ENCODE measurements at places on chromosomes 2 and 18. TPM values are rescaled to one million over a fixed set of nuclear protein-coding genes. Genes with fewer than 3 reads are reported as not detected.

DNA sequence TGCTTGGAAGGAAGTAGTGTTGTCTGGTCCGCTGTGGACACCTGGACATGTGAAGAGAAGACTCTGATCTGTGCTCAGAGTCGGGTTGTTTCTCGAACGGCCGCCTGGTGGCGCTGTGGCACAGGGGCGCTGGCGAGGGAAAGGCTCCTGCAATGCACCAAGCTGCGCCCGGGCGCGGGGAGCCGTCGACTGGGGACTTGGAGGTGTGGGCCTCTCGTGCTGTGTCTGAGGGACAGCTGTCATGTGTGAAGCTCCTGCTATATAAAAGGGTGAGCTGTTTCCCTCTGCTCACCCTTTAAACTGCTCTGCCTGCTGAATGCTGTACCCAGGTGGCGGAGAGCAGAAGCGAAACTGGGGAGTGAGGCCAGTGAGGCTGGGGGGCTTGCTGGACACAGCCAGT, 44.0 kb downstream of the GNAL start:
- H3K4me1 ChIP-seq = no peaks in the 10 kb centered on the region
- H3K27ac ChIP-seq = no peak overlapping the region

The DCDC2C gene
- total RNA-seq = not detected

DNA sequence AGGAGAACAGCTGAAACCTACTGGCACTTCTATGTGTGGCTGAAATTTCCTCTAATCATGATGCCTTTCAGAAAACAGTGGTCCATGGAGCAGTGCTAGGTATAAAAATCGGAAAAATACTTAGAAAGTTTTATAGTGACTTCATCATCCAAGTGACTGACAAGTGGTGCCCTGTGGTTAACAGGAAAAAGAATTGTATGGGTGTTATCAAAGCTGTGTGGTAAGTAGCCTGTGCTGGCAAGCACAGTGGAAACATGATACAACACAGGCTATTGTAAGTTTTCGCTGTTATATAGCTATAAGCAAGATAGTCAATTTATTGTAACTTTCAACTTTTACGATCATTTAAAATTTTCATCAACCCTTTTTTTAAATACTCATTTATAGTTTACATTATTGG, 1599.7 kb upstream of the ZEB2 start:
- H3K36me3 ChIP-seq = no peaks in the 10 kb centered on the region
- no peak for DNase-seq
- no peaks in the 10 kb centered on the region for H3K27me3 ChIP-seq
- no peak overlapping the region for H3K27ac ChIP-seq

- no peak overlapping the region for H3K4me3 ChIP-seq
- H3K27me3 ChIP-seq = no peaks in the 10 kb centered on the region
- H3K4me1 ChIP-seq = peaks cover 15% of the 10 kb centered on the region
- no peak overlapping the region for H3K27ac ChIP-seq
These were observed 76.9 kb downstream of the LDAH start for GRCh38 chr2:20745924-20746555.

DNA sequence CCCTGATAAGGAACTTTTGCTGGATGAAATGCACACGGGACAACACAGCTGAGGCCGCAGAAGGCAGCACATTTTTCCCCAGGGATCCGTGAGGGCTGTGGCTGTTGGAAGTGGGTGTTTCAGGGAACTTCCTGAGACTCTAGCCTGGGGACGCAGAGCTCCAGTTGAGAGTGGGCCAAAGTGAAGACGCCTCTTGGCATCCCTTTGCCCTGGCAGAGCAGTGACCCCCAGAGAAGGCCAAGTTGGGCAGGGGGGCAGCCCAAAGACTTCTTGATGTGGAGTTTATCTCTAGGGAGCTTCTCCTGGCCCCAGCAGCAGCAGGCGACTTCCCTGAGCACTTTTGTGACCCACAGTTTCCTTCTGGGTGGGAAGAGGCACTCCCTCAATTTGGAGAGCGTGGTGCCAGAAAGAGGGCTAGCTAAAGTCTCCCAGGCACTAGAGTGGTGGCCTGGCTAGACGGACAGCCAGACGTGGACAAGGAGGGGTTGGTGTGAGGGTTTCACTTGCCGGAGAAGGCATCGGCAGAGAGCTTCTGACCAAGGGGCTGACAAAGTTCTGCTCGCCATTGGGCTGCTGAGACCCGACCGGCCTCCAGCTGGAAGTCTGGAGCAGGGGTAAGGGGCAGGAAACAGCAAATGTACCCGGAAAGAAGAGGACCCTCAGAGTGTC, 108.8 kb downstream of the ACKR3 start:
- no peaks in the 10 kb centered on the region for H3K27me3 ChIP-seq
- H3K4me3 ChIP-seq = no peak overlapping the region
- no peaks in the 10 kb centered on the region for H3K36me3 ChIP-seq
- no peaks in the 10 kb centered on the region for H3K4me1 ChIP-seq
- H3K27ac ChIP-seq = no peak overlapping the region
- DNase-seq = no peak

The CXCR1 gene
- total RNA-seq = 10.4 TPM

The LYG2 gene
- not detected for total RNA-seq

The TRIM43 gene
- total RNA-seq = not detected

The HOXD1 gene
- 3.4 TPM for total RNA-seq

The GPR45 gene
- not detected for total RNA-seq

- H3K4me3 ChIP-seq = no peak overlapping the region
- peaks cover 4% of the 10 kb centered on the region for H3K27me3 ChIP-seq
These were observed 116.3 kb upstream of the KLHL29 start for GRCh38 chr2:23268467-23269263.

DNA sequence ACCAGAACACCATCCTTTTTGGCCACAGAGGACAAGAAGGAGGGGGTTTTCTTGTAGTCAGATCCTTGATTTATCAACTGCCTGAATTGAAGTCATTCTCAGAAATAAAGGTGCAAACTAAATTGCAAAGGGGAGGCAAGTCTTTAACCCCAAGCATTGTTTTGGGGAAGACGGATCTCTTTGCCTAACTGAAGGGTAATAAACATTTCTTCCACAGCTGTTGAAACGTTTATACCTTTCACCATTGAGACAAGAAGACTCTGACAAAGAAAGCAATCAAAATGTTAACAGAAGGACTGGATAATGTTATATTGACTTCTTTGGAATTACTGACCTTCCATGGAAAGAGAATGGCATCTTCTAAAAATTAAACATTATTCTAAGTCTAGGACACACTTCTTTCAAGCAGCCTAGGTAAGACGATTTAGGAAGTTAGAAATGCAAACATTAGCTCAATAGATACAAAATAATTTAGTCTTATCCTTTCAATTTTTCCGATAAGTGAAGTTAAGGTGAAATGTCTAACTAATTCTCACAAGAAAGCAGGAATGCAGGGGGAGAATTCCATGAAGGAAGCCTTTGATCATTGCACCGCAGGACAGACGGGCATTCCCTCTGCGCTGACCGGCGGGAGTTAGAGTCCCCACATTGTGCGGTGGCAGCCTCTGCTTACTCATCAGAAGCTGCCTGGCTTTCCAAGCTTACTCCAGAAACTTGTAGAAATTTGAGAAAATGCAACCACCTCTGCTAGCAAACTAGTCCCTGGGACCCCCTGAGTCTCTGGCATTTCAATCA, 69.4 kb upstream of the COPS8 start:
- DNase-seq = no peak
- no peaks in the 10 kb centered on the region for H3K36me3 ChIP-seq
- no peak overlapping the region for H3K4me3 ChIP-seq
- no peak overlapping the region for H3K27ac ChIP-seq
- H3K27me3 ChIP-seq = no peaks in the 10 kb centered on the region

DNA sequence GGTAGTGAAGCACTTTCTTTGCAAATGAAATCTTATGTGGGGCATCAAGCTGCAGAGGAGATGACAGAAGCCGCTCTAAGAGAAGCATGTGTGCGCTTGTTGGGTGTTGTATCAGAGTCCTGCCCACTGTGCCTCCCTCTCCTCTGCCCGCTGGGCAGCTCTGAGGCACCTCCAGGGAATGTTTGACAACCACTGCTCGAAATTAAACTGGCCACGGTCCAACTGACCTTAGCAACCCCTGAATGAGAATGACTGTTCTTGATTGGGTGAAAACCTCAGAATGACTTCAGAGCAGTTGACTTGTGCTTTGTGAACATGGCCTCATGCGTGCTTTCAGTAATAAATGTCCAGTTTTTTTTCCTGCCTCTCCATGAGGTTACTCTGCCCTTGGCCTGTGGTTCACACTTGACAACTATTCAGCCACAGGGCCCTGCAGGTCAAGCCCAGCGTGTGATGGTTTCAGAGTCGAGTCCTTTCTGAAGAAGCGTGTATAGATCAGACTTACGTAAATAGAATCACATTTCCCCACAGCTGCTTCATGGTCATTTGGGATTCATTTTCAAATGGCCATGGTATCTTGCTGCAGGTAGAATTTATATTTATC, 94.9 kb downstream of the SLC4A3 start:
- H3K27ac ChIP-seq = no peak overlapping the region
- no peaks in the 10 kb centered on the region for H3K27me3 ChIP-seq

The ATP9B gene
- 48.6 TPM for total RNA-seq
